ENCODE measurements at places on chromosomes 2 and 18. TPM values are rescaled to one million over a fixed set of nuclear protein-coding genes. Genes with fewer than 3 reads are reported as not detected.

The NAT8 gene
- not detected for total RNA-seq

The SERPINB12 gene
- not detected for total RNA-seq

The RESP18 gene
- total RNA-seq: not detected

The ARHGAP15 gene
- total RNA-seq: 64.3 TPM

DNA sequence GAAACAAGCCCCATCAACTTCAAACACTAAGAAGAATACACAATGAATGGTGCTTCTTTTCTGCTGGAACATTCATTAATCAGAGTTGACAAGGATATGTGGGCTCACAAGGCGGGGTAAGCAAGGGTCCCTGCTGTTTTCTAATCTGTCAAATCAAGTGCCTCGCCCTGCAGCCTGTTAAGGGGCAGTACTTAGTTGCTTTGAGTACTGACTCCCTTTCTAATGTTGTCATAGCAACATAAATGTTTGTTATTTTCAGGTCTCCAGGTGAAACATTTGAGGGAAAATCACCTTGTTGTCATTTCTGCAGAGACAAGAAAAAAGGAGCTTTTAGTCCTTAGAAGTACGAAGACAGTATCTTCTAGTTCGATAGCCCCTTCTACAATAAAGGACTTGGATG, 284.7 kb upstream of the PKDCC start:
- H3K27ac ChIP-seq: no peak overlapping the region
- no peak for DNase-seq
- H3K36me3 ChIP-seq: no peaks in the 10 kb centered on the region
- no peaks in the 10 kb centered on the region for H3K4me1 ChIP-seq
